Thoracic aorta (tissue), 2 donors: ENCODE measurements at places on chromosomes 7 and 10. TPM values are rescaled to one million over a fixed set of nuclear protein-coding genes. Genes with fewer than 3 reads are reported as not detected.

The GATA3 gene
- not detected for total RNA-seq

The CFAP46 gene
- total RNA-seq: not detected

The NME8 gene
- not detected for total RNA-seq

The INHBA gene
- 44.8 TPM for total RNA-seq

The ANKRD2 gene
- 1.9 TPM for total RNA-seq

The ALOX5 gene
- total RNA-seq: 69.7 TPM

- no peak for DNase-seq
These were observed 917 bp downstream of the ZNF365 start for GRCh38 chr10:62374862-62375710.

DNA sequence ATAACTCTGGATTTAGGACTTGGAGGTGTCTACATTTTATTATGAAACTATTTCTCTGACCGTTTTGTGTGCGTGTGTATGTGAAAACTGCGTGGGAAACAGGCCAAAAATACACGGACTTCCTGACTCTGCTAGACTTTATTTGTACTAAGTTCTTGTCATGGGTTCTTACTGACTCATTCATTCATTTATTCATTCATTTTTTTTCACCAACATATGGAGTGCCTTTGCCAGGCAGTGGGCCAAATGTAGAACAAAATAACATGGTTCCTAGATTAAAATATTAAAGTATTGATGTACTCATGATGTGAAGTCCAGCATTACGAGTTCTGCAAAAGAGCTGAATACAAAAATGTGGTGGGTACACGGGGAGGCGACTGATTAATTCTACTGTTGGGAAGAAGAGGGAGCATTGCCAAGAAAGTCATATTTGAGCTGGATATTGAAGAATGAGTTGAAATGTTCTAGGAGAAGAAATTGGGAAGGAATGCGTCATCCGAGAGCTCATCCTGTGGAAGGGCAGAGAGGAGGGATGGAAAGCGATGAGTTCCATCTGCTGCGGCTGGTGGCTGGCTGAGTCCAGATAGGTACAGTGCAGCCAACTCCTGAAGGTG, 24.6 kb downstream of the CACNB2 start:
- no peak for DNase-seq

GRCh38 chr7:16061630-16062029, 359.7 kb downstream of the CRPPA start:
- no peak for DNase-seq

- DNase-seq: no peak
These were observed 850.6 kb downstream of the TYW1 start for GRCh38 chr7:67847092-67847787.

- DNase-seq: no peak
These were observed 1.3 kb downstream of the NOS3 start for GRCh38 chr7:150992051-150992640.

DNA sequence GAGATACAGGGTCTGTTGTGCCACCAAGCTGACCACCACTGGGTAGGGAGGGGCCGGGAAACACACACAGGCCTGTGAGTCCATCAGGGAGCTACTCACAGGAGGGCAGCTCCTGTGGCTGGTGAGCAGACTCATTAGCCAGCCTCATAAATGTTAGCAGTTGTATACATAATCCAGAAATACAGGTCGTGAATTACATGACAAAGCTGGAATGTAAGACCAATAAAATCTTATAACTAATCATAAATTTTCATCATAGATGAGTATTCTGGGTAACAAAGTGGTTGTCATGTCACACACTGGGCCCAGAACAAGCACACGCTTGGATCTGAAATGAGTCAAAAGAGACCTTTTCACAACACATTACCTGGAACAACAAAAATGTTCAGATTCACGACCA, 642.6 kb upstream of the AUTS2 start:
- no peak for DNase-seq

DNA sequence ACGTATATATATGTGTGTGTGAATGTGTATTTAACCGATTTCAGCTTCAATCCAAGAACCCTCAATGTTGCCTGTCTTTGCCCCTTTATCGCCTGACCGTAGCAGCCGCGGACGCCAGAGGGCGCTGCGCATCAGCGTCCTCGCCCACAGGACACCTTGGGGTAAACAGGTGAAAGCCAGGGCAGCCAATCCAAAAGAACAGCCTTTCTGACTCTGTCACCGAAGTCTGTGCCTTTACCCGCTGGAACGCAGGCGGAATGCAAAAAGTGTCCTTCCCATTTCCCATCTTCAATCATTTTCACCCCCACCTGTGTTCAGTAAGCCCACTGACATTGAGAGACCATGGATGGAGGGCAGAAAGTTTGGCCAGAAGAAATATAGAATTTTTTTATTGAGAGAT, 3.6 kb downstream of the NXPH1 start:
- DNase-seq: no peak

DNA sequence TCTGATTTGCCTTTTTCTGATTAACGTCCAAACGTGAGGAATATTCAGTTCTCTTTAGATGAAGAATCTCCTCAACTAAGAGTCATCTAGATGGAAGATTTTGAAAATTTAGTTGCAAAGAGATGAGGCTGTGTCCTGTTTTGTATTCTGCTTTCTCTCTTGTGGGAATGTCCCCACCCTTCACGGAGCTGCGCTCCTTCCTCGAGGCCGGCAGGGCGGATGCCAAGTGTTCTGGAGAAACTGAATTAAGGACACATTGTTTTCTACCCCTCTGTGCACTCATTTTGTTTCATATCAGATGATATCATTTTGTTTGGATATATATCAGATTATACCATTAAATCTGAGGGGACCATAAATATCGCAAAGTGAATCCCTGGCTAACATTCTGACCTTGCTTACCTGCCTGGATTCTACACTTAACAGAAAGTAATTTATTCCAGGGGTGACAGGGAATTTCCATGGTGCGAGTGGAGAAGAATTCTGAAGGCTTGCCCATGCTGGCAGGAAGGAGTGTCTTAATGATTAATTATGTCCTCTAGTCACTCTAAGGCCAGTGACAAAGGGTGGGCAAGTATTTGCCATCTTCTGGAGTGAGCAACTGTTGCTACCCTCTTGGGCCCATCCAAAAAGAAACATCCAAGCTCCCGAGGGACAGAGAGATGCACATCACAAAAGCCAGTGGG, 47.9 kb upstream of the IGFBP3 start:
- DNase-seq: no peak

GRCh38 chr10:124743191-124744101, 732 bp downstream of the FAM53B start:
- DNase-seq: no peak

DNA sequence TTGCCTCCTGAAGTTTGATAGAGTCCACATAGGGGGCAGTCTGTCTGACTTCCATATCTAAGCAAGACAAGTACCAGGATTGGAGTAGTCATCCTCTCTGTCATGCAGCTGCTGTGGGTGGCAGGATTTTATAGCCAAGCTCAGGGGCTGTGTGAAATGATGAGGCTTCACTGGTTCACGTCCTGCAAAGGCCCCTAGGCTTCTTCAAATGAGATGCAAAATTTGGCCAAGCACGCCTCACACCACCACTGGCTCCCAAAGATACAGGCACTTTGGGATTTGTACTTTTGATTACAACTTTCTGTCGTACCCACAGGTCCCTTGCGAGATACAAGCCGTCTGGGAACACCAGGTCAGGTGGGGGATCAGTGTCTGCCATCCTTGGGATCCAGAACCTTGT, 67.1 kb downstream of the WDFY4 start:
- DNase-seq: no peak

- no peak for DNase-seq
These were observed 15.9 kb downstream of the WBP1L start for GRCh38 chr10:102759497-102760210.

GRCh38 chr10:5583525-5584175, 58.9 kb downstream of the CALML3 start:
- no peak for DNase-seq

- no peak for DNase-seq
These were observed 51.3 kb upstream of the VOPP1 start for GRCh38 chr7:55623617-55624016.

- DNase-seq: no peak
These were observed at the start of gene CDHR1 for GRCh38 chr10:84194424-84195043. Gene CDHR1 (plus strand): TSS chr10:84194537. CDS start chr10:84194761, 224 bp downstream.

GRCh38 chr7:135575296-135575695, 17.6 kb downstream of the NUP205 start:
- no peak for DNase-seq

- DNase-seq: no peak
These were observed 44.4 kb downstream of the LRRC4 start for GRCh38 chr7:127986581-127987521.

DNA sequence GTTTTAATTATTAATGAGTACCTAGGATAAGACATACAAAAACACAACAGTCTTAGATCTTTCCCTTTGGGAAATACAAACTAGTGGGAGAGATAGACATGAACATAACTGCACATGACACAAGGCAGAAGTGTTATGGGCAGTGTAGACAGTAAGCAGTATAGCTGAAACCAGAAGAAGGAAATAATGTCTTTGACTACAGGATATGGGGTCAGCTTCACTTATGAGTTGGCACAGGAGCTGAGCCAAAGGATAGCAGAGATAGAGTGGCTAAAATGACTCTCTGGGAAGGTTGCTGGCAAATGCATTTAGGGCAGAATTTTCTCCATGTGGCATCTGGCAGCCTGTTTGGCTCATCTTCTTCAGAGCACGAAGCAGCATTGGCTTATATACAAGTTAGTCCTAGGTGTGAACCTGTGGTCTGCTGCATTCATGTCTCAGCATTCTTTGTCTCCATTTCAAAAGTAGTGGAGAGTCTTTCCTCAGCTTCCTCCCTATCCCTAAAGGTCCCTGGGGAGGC, 60.3 kb upstream of the FEZF1 start:
- no peak for DNase-seq

GRCh38 chr10:58291538-58292174, 22.7 kb downstream of the CISD1 start:
- no peak for DNase-seq

- DNase-seq: no peak
These were observed 175.0 kb downstream of the CTNNA3 start for GRCh38 chr10:67520924-67521520.
